ENCODE measurements at places on chromosomes 12 and 14.
A peak's percentile ranks its signal among the peaks of the same experiment; 100 is the strongest.

DNA sequence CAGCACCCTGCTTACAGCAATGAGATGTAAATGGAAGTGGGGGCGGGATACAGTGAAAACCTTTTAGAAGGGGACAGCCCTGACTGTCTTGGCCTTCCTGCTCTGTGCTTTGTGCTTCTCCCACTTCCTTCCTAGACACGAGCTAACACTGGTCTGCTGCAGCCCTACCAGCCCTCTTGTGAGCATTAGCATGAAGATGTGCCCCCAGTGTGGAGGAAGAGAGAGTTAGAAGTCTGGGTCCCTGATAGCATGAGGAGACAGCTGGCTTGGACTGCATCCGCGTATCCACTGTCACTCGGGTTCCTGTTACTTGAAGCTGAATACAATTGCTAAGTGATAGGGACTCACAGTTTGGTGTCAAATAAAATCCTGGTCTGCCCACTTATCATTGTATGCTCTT, 248.1 kb upstream of the SOX5 start:
- no peak for DNase-seq

DNA sequence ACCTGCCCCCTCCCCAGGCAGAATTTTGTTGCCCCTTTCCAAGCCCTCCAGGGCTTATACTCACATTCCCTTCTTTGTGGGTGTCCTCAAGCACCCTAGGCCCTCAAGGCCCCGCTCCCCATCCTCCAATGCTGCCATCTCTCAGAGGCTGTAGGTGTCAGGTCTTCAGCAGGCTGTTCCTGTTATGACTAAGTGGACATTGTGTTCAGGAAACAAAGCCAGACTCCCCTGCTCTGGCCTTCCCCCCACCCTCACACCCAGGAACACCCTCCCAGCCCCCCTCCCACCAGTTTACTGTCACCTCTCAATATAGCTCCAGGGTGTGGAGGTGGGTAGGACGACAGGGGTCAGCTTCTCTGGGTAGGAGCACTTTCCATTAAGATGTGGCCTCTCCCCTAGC, 1.4 kb upstream of the MYH6 start:
- DNase-seq = no peak

DNA sequence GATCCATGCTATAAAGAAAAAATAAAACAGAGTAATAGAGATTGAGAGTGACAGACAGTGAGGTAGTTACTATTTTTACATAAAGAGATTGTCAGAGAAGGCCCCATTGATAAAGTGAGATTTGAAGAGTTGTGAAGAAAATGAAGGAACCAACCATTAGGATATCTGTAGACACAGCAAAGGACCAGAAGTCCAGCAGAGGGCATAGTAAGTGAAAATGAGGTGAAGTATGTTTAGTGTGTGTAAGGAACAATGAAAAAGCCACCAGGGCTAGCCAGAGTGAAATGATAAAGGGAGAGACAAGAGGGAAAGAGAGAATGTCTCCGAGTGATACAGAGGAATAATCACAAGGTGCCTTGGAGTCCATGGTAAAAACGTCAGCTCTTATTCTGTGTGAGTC, 411.0 kb downstream of the NELL2 start:
- DNase-seq = no peak

- no peak for DNase-seq
Measured at GRCh38 chr14:51004801-51005526, 60.7 kb upstream of the PYGL start.

DNA sequence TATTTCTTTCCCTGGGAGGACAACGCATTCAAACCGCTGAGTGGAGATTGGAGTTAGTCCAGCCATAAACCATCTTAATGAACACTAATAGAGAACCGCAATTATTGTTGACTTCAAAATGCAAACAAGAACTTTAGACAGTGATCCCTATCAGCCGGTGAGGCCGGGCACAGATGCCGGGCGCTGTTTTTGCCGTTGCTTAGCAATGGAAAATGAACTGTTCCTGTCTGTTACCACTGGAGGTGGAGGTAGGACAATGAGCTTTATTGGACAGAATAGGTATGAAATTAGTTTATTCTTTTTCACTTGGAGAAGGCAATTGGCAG, 216.8 kb downstream of the TTC8 start:
- DNase-seq = no peak

- DNase-seq = no peak
Measured at GRCh38 chr14:66575939-66576338, 68.0 kb downstream of the GPHN start.

DNA sequence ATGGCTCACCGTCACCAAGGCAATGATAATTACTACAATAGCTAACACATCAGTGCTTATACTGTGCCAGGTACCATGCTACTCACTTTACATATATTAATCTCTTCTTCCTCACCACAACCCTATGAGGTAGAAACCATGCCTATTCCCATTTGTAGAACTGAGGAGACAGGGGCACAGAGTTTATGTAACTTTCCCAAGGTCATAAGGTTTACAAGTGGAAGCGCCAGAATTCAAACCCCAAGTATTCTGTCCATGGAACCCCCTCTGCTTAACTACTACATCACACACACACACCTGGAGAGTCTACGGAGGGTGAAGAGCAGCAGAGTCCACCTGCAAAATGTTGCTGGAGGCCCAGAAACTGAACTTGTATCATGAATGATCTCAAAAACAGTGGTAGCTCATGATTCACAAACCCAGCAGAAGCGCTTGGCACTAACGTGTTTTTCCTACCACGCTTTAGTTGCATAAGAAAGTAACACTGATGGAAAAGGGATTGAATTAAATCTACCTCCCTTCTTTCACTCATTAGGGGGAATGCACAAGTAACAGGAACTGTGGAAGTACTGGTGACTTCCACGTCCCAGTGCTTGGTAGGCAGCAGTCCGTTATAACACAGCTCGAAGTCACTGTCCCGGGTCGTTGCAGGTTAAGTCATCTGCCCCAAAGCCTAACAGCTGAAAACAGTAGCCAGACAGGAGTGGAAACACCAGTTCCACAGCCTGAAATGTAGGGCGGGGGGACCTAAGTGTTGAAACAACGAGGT, 2.0 kb downstream of the ITPR2 start:
- DNase-seq = no peak

GRCh38 chr12:69003991-69004390, 71.0 kb upstream of the CPM start:
- DNase-seq = no peak

GRCh38 chr14:21902561-21903181, 229.1 kb upstream of the OR4E1 start:
- no peak for DNase-seq

- no peak for DNase-seq
Measured at GRCh38 chr12:69435644-69436043, 34.5 kb upstream of the FRS2 start.

- DNase-seq = no peak
Measured at GRCh38 chr12:114269153-114269552, 136.8 kb downstream of the TBX5 start.

- DNase-seq = no peak
Measured at GRCh38 chr12:65620046-65620445, 204.2 kb upstream of the HMGA2 start.

- no peak for DNase-seq
Measured at GRCh38 chr14:31253746-31254471, 46.3 kb upstream of the HECTD1 start.

GRCh38 chr12:71069311-71069710, 88.5 kb downstream of the TSPAN8 start:
- no peak for DNase-seq

GRCh38 chr14:105489542-105490266, 1.3 kb upstream of the TEDC1 start:
- peak; percentile 72 for DNase-seq

- DNase-seq = peak; percentile 46
Measured at GRCh38 chr12:92145481-92145730, 240 bp downstream of the BTG1 start.

- no peak for DNase-seq
Measured at GRCh38 chr12:110180591-110181005, 56.4 kb downstream of the IFT81 start.

GRCh38 chr12:93360688-93361087, 17.0 kb upstream of the NUDT4 start:
- no peak for DNase-seq

DNA sequence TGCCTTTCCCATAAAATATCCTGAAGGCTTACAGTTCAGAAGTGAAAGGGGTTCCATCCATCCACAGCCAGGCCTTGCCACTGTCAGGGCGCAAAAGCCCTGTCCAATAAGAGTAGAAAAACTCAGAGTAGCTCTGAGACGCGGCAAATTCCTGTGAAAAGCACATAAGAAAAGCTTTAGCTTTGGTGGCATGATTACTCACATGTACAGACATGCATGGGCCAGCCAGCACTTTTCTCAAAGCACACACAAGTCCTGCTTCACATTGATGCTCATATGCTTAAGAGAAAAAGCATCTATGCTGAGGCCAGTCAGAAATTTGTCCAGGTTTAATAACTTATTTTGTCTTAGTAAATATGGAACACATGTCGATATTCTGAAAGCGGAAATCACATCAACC, 25.5 kb downstream of the CLEC1A start:
- no peak for DNase-seq

DNA sequence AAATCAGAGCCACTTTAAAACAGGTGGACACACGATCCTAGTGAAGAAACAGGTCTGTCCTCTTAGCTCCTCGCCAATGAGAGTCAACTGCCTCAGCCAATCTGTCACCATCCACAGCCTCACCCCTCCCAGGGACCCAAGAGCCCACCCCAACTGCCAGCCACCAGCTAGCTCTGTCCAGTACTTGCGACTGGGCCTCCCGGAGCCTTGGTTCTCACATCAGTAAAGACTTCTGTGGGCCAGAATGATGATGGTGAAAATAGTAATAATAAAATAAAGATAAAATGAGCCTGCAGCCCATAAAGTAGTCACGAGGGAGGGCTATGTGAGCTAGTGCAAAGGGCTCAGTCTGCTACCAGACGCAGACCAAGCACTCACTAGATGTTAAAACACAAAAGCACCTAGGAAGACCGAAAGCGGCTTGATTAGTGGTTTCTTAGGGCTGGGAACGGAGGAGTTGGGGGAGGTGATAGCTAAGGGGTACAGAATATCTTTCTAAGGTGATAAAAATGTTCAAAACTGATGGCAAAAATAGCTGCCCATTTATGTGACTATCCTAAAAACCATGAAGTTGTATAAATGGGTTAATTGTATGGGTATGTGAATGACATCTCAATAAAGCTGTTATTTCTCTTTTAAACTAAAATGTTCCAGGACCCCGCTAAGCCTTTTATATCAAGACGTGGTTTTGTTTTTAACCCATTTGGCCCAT, 39.8 kb downstream of the ACTN1 start:
- DNase-seq = no peak

GRCh38 chr12:27012239-27012981, 1.8 kb downstream of the TM7SF3 start:
- no peak for DNase-seq

DNA sequence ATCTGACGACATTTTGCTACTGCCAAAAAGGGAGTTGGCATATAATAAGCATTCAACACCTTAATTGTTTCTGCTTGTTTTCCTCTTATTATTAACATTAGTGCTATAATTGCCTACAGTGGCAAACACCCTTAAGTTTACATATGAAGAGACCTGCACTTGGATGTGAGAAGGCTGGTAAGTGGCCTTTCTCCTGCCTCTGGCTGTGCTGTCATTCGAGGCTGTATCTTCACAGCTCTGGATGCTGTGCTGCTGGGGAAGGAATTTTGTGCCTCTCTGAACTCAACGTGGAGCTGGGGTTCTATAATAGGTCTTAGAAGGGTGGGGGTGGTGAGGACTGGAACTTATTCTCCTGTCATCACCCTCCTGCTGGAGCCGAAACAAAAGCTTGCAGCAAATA, 385.9 kb downstream of the EMP1 start:
- DNase-seq = no peak

DNA sequence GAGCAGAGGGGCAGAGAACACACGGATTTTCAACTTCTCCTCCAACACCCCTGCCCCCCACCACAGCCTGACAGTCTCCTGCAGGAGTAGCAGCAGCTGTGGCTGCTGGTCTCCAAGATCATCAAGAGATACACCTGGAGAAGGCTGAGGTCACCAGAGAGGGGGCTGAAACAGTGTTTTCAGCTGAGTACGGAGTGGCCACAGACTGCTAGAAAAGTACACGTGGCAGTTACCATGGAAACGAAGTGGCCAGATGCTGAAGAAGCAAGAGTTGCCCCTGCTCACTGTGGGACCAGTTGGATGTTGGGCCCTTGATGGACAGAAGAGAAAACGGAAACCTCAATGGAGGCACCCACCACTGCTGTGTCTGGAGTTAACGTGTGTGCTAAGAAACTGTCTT, 4.9 kb upstream of the DIABLO start:
- no peak for DNase-seq

DNA sequence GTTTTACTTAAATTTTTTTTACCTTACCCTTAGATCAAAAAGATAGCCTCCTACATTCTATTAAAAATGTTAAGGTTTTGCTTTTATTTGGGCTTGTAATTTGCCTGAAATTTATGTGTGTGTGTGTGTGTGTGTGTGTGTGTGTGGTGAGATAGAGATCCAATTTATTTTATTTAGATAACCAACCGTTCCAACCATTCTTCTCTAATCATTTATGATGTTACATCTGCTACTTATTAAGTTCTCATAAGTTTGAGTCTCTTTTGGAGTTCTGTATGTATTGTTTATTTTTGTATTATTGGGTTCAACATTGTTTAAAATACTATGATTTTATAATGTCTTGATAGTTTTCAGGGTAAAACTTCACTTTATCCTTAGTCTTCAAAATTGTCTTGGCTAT, 70.6 kb upstream of the PAWR start:
- DNase-seq = no peak
